ENCODE measurements at places on chromosomes 5 and 9.

DNA sequence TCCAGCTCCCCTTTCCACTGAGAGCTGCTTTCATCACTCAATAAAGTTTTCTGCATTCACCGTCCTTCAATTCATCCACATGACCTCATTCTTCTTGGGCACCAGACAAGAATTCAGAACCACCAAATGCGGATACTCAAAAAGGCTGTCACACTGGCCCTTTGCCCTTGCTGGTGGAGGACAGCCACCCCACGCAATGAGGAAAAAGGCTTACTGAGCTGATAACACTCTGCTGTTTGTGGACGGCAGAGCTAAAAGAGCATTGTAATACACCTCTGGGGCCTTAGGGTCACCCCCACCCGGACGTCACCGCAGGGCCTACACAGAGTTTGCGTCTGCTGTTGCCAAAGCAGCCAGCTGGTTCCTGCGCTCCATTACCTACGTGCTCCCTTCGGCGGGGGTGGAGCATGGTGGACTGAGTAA is 51.2 kb upstream of the ZNF608 start:
- no peak for DNase-seq

- DNase-seq, result no peak
Measured at GRCh38 chr5:178469975-178470759, 120.0 kb downstream of the COL23A1 start.

GRCh38 chr5:90691533-90691932 is 132.9 kb downstream of the ADGRV1 start:
- no peak for DNase-seq

DNA sequence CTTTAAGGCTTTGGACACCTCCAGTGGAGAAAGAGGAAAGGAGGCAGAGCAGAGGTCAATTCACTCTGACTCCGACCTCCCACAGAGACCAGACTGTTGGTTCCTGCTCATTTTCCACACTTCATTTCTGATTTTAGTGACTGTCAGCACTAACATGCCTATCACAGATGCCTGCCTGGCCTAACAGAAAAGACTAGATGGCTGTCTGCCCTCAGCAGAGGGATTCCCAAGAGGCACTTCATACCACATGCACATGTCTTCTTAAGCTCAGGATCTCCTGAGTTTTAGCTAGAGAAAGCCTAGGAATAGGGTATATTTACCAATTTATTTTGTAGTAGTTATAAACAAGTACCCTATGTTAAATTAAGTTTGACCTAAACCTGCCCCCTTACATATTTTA is 336.0 kb downstream of the ENC1 start:
- DNase-seq, result no peak

DNA sequence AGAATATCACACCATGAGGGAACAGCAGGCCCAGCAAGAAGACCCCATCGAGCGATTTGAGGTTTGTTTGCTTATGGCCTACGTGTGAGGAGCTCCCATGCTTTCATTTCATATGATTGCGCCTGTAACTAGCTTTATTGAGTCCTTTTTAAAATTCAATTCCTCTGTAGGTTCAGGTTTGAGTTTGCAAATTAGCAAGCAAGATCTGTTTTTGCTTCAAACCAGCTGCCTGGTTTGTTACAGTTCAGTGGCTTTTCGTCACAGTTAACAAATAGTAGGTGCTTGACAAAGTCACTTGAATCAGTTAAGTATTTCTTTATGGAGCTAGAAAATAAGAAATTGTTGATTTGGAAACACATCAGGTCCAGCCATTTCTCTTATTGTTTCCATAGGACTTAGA is 56.3 kb downstream of the GPR21 start:
- DNase-seq, result no peak

- no peak for DNase-seq
Measured at GRCh38 chr5:95884511-95884910, 62.0 kb upstream of the GLRX start.

DNA sequence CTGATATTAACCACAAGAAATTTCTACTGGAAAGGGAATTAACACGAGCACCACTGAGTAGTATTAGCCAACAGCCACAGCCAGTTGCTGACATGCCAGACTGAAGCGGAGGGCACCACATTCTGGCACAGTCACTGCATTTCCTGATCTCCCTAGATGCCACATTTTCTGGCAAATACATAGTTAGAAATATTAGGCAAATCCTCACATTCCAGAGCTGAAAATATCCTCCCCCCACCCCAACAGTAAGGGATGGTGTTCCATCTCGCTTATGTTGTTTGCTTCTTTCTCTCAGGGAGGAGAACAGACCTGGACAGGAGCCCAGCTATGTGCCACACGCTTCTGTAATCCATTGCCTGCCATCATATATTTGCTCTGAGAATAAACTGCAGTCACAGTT is 32.8 kb upstream of the MCTP1 start:
- DNase-seq, result no peak
